Memory B cell (primary cell): ENCODE measurements at places on chromosomes 2 and 18.

DNA sequence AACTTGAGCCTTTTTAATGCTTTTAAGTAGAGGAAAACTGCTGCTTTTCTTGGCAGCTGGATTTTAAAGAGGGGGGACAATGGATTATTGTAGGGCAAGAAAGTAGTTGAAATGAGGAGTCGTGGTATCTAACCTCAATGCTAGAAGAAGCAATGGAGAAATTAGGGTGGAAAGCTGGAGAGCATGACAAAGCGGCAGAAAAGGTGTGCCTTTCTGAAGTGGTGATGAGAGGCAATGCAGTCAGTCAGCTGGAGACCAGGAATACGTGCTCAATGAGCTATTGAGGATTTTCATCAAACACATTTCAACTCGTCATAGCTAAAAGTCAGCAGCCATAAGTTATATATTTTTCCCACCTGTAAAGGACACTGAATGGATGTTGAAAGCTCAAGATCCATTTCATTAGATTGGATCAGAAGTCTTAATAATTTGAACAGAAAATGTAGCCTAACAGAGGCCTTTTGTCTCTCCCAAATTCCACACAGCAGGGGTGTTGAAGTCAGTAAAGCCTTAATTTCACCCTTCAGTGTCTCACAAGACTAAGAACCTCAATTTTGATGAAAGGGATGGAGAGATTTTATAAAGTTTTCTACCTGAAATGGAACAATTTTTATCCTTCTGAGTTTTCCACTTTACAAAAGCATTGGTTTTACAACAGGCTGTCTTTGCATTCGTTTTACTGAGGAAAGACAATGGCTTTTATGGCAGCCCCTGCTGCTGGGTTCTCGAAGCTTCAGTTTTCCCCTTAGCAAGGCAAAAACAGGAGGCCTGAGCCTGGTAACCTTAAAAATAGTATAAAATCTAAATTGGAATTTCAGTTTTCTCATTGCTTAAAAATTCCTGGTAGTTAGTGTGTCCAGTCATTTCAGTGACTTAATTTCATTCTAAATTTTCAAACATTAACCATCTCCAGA, 131.1 kb downstream of the CCDC102B start:
- DNase-seq, result no peak

- DNase-seq, result no peak
Observed at GRCh38 chr2:9463698-9464034, 10.7 kb upstream of the IAH1 start.

DNA sequence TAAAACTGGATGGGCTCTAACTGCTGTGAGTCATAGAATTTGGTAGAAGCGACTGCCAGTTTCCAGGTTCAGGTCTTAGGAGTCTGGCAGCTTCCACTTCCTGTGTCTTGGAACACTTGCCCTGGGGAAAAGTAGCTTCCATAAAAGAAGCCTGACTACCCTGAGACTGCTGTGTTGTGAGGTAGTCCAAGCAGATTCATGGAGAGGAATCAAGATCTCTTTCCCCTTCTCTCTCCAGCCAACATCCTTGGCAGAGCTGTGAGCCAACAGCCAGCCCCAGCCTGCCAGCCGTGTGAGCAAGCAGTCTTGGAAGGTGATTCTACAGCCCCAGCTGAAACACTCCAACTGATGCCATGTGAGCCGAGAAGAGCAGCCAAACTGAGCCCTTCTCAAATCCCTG, 33.7 kb downstream of the SLC20A1 start:
- DNase-seq, result no peak

- no peak for DNase-seq
Observed at GRCh38 chr2:932320-933115, 18.1 kb upstream of the SNTG2 start.

DNA sequence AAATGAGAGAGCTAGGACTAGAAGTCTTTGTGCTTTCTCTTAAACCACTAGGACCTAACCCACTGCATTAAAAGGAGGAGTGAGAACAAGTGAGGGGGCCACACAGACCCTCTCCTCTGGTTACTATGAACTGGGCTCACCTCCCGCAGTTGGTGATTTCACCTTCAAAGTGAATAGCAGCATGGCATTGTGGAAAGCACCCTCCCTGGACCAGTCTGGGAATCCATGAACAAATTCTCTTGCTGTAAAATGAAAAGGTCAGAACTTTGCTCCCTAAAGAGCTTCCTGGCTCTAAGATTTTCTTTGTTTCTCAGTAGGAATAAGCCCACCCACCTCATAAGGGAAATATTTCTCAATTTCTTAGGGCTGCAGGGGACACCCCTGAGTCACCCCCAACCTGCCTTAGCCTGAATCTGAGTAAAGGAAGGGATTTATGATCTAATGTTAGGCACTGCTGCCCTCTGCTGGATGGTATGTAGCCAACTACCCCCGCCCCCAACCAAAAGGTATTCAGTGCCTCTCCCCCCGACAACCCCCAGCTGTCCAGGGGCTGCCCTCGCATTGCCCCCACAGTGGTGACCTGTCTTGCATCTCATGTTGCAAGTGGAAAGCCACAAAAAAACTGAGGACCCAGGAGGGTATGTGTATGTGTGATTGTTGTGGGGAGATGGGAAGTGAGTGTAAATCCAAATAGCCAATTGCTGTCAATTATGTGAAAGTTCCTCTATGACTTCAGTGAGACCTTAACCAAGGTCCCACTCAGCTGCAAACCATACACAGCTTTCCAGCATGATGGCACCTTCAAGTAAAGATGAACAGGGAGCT, 230.9 kb upstream of the SLC14A2 start:
- peak; percentile 62 for DNase-seq

DNA sequence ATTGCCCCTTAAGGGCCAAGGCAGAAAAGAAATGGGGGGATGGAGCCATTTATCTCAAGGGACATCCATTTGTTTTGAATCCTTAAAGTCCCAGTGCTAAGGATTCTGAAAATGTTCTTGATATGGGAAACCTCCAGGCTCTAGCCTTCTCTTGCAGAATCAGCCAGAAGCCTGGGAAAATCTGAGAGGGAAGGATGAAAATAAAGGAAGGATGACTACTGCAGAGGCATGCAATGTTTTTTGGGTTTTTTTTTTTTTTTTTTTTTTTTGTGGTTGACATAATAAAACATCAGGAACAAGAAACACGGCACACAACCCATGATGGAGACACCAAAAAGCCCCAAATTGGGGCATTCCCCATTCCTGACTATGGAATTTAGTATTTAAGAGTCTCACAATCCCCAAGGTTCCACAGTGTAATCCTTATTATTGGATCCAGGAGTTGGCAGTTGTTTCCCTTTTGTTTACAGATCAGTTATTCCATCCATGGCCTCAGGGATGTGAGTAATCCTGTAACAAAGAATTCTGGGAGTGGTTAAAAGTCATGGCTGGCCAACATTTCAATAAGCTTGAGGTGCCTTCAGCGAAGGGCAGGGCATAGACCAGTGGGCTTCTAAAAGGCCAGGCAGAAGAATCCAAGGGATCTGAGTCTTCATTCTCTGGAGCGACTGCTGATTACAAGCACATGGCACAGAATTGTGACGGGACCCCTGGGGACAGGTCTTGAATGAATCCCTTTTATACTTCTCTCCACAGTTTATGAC, 337.5 kb downstream of the GULP1 start:
- no peak for DNase-seq

GRCh38 chr2:166831930-166832329, 56.4 kb upstream of the XIRP2 start:
- no peak for DNase-seq

- DNase-seq, result no peak
Observed at GRCh38 chr2:12828980-12829379, 112.2 kb downstream of the TRIB2 start.
